ENCODE measurements at places on chromosomes 3 and 15.

- no peak for DNase-seq
These were observed 425.3 kb upstream of the MDFIC2 start for GRCh38 chr3:70737666-70738290.

DNA sequence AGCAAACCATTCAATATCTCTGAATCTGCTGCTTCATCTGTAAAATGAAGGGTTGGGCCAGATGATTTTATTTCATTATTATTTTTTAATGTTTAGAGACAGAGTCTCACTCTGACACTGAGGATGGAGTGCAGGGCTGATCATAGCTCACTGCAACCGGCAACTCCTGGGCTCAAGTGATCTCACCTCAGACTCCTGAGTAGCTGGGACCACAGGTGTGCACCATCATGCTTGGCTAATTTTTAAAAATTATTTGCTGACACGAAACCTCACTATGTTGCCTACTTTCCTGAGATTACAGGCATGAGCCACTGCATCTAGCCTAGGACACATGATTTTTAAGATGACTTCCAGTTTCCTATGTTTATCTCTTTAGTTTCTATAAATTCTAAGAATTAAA is 105.8 kb downstream of the P3H2 start:
- DNase-seq, result no peak

- DNase-seq, result no peak
These were observed 35.8 kb downstream of the PEAK1 start for GRCh38 chr15:77384086-77384485.

DNA sequence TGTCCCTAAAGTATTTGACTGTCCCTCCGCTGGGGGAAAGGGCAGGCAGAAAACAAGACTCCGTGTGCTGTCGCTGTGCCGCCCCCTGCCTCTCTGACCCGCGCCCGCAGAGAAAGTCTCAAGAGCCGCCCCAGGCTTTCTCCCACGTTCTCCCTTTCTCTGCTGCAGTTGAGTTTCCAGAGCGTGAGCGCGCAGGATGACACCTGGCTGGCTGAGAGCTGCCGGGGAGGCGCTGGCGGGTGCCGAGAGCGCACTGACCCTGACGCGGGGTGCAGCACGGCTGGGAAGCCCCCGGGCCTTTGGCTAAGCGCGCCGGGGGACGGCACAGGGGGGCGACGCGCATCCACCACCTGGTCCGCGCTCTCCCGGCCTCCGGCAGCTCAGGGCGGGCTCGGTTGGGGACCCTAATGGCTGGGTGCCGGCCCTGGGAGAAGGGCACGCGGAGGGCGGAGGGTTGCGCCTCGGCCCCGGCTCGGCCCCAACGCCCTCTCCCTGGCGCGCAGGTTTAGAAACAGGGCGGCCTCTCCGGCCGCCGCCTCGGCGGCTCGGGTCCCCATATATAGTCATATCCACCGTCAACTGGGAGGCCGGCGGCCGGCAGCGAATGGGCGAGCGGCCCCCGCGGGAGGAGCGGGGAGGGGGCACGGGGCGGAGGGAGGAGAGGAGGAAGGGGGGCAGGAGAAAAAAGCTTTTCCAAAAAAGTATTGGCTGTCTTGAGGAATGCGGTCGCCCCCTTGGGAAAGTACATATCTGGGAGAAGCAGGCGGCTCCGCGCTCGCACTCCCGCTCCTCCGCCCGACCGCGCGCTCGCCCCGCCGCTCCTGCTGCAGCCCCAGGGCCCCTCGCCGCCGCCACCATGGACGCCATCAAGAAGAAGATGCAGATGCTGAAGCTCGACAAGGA is at the start of gene TPM1:
Gene TPM1, plus strand, starts transcription at position 774 of the 903 bp plus-strand sequence. Its CDS starts 83 bp downstream, at position 857.
- DNase-seq, result no peak

GRCh38 chr3:134594331-134594741 is 56.5 kb downstream of the KY start:
- DNase-seq, result no peak

Measured in activated T-cell treated with anti-CD3 and anti-CD28 coated beads for 48 hours (primary cell).